ENCODE measurements at places on chromosomes 16 and 17.

DNA sequence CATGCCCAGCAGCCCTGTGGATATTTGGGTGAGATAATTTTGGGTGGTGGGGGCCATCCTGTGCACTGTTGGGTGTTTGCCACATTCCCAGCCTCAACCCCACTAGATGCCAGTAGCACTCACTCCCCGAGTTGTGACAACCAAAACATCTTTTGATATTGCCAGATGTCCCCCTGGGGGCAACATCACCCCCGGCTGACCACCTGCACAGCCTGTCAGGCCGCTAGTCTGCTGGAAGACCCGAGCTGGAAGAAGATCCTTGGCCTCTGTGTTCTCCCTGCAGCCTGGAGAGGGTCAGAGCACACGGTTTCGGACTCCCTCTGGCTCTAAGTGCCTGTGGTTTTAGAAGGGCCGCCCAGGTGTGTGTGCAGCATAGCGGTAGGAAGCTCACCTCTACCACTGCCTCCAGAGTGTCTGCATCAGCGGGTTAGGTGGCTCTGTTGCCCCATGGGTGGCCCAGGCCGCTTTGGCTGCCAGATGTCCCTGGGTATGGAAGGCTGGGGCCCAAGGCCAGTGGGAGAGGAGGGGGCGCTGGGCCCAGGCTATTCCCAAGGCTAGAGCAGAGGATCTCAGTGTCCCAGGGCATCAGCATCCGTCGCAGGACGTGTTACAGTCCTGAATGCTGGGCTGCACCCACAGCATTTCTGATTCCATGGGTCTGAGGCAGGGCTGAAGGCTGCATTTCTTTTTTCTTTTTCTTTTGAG, 195.8 kb upstream of the GSE1 start:
- DNase-seq, result no peak

GRCh38 chr17:72427761-72428109, 306.9 kb downstream of the SOX9 start:
- DNase-seq, result no peak

- DNase-seq, result no peak
These were observed 194.1 kb upstream of the GSE1 start for GRCh38 chr16:85418978-85419491.

DNA sequence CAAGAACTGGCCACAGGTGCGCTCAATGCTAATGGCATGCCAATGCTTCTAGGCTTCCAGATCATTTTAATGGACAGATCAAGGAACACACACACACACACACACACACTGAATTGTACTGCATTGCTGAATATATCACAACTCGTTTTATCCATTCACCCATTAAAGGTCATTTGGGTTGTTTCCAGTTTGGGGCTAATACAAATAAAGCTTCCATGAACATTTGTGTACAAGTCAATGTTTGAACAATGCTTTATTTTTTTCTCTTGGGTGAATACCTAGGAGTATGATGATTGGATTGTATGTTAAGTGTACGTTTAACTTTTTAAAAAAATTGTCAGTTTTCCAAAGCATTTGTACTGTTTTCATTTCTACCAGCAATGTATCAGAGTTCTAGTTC, 3.6 kb upstream of the PCTP start:
- DNase-seq, result no peak

- DNase-seq, result peak; percentile 54
These were observed 14.4 kb upstream of the CBX8 start for GRCh38 chr17:79811011-79811867.

GRCh38 chr17:45380046-45380765, 52.5 kb downstream of the ARHGAP27 start:
- DNase-seq, result no peak

DNA sequence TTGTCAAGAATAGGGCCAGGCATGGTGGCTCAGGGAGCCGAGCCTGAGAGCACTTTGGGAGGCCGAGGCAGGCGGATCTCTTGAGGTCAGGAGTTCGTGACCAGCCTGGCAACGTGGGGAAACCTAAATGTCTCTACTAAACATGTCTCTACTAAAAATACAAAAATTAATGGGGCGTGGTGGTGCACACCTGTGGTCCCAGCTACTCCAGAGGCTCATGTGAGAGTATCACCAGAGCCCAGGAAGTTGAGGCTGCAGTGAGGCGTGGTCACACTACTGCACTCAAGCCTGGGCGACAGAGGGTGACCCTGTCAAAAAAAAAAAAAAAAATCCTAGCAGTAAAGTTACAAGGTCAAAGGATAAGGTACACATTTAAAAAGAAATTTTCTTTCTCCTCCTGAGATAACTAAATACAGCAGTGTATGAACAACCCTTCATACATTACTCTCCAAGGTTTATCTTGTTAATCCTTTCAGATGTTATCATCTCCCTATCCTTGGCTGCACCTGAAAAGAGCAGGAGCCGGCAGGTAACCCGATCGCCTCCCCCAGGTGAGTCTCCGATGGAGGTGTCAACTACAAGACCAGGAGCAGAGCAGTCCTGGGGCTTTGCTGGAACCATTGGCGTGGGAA, 122.3 kb downstream of the GOSR1 start:
- no peak for DNase-seq

DNA sequence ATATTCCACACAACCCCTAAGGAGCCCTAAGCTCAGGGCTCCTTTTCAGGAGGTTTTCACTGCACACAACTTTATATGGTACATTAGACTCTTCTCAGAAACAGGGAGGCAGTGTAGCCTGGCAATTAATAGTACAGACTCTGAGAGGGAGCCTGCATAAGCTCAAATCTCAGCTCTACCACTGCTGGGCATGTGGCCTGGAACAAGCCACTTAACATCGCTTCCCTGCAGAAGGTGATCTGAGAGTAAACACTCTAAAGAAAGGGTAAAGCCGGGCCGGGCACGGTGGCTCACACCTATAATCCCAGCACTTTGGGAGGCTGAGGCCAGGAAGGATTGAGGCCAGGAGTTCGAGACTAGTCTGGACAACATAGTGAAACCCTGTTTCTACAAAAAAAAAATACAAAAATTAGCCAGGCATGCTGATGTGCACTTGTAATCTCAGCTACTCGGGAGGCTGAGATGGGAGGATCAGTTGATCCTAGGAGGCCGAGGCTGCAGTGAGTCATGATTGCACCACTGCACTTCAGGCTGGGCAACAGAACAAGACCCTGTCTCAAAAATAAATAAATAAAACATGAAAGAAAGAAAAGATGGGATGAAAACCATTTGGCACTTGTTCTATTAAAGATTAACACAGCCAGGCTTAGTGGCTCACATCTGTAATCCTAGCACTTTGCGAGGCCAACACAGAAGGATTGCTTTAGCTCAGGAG, 70.7 kb upstream of the DNAJA2 start:
- no peak for DNase-seq

GRCh38 chr16:35431829-35432663, 1972.6 kb downstream of the TP53TG3F start:
- no peak for DNase-seq

GRCh38 chr17:22286337-22287041, 594.2 kb downstream of the KCNJ18 start:
- no peak for DNase-seq

DNA sequence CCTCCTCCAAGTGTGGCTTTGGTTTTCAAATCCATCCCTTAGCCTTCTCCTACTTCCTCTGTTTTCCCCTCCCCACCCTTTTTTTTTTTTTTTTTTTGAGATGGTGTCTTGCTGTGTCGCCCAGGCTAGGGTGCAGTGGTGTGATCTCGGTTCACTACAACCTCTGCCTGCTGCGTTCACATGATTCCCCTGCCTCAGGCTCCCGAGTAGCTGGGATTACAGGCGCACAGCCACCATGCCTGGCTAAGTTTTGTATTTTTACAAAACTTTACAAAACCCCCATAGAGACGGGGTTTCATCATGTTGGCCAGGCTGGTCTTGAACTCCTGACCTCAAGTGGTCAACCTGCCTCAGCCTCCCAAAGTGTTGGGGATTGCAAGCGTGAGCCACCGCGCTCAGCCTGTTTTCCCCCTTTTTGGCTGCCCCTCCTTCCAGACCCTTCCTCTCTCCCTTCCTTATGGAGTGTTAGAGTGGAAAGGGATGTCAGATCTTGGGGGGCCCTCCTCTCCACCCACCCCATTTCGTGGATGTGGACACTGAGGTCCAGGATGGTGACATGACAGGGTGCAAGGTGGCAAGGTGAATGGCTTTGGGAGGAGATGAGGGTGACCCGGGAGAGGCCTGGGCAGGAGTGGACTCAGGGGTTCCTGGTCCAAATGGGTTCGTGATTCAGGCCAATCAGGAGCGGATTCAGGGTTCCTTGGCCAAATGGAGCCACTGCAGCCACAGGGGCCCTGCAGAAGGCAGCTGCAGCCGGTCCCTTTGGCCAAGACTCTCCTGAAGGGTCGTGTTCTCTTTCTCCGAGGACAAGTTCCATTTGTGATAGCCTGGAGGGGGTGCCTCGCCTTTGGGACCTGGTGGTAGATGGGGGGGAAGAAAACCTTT, 4.8 kb downstream of the ABCC1 start:
- no peak for DNase-seq

- DNase-seq, result no peak
These were observed 4.7 kb downstream of the NOD2 start for GRCh38 chr16:50697881-50698767.

- DNase-seq, result no peak
These were observed 163.4 kb upstream of the ERCC4 start for GRCh38 chr16:13756411-13757140.

DNA sequence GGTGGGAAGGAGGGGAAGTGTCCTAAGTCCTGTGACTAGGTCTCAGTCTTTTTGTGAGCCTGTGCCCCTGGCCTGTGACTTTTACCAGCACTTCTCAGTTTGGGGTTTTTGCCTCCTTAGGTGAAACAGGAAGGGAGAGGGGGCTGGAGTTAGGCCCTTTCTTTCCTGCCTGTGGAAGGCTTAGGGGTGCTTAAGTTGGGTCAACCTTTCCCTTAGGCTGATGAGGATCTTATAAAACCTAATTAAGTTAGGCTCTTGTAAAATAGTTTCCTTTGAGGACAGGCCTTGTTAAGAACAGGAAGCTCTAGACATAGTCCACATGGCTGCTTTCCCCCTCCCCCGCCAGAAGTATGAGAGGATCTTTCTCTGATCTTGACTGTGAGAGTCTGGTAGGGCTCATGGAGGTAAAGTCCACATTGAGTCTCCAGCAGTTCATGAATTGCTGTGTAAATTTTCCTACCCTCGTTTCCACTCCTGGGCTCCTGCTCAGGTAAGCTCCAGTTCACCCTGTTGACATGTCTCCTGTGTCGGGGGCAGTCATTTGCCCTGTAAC, 17.0 kb upstream of the DNASE1 start:
- no peak for DNase-seq

GRCh38 chr16:52649870-52650269, 102.9 kb upstream of the TOX3 start:
- DNase-seq, result no peak

GRCh38 chr16:30697264-30698138, 1.5 kb upstream of the SRCAP start:
- DNase-seq, result peak; percentile 98

GRCh38 chr16:31185339-31185738, 5.4 kb downstream of the FUS start:
- DNase-seq, result no peak

- DNase-seq, result peak; percentile 18
These were observed 2.1 kb downstream of the CHAD start for GRCh38 chr17:50466371-50467113.

DNA sequence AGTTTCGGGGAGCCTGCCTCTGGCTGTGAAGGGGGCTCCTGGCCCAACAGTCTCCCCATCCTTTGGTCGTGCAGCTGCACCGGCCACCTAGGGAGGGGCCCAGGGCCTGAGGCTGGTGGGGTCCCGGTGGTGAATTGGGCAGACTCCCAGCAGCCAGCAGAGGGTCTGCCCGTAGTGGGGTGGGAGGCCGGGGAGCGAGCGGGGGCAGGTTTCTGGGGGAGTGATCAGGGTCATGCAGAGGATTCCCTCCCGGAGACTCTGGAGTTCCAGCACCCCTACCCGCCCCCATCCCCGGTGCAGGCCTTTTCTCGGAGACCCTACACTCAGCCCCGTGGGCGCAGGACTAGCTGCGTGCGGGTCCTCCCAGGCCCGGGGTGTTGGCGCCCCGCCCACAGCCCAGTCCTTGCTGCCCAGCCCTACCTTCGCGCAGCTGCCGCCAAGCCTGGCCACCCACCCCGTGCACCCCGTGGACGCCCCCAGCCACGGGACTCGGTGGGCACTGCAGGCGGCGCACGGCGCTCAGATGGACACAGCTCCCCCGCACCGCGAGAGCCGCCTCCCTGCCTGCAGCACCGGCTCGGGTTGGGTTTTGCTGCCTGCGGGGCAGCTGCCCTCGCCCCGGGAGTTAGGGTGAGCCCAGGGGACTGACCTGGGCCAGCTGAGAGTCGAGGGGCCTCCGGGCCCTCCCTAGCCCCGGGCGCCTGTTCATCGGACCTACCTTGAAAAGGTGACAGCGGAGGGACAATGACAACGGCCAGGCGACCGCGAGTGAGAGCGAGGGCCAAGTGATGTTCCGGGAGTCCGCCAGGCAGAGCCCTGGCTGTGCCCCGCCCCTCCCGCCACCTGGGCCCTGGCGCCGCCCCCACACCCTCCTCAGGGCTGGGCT, at the start of gene GNG13:
Gene GNG13, minus strand, starts transcription at position 787 of the 886 bp plus-strand sequence. CDS start 1,657 bp downstream, outside the sequence.
- DNase-seq, result no peak

DNA sequence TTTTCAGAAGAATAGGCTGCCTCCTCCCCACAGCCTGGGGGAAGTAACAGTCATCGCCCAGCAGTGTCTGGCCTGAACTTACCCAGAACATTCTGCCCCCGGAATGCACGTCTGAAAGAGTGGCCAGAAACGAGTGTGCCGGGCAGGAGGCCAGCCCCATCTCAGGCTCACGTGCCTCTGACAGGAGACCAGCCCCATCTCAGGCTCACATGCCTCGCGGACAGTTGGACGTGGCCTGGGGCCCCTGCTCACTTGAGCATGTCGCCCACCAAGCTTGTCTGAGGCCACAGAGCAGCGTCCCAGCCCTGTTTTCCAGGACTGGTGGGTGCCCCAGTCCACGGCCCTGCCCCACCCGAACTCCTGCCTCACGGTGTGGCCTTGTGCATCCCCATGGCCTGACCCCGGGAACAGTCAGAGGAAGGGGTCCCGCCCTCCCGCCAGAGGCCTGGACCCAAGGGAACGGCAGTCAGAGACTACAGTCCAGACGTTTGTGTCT, 16.3 kb upstream of the CDH15 start:
- no peak for DNase-seq

DNA sequence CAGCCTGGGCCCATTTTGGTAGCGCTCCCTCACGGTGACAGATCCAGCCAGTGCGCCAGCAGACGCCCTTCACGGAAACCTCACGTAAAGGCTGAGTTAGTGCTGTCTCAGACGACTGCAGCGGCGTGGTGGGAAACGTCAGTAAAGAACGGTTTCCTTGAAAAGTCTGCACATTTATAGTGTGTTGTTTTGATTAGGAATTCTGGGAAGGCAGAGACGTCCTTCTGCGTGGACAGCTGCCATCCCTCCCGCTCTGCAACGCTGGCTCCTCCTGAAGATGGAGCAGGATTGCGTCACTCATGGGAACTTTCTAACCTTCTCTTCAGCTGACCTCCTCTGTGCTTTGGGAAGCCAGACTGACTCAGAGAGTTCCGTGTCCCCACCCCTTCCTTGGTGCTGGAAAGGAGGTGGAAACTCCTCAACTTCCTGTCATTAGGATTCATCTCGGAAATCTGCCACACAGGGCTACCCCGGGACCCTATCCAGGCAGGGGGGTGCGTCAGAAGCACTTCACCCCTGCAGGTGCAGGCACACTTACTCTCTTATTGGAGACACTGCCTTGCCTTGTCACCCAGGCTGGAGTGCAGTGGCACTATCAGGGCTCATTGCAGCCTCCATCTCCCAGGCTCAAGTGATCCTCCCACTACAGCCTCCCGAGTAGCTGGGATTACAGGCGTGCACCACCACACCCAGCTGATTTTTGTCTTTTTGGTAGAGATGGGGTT, 24.3 kb upstream of the CRISPLD2 start:
- no peak for DNase-seq

GRCh38 chr17:73393381-73393780, 81.6 kb upstream of the CDC42EP4 start:
- DNase-seq, result no peak

GRCh38 chr17:29714146-29714545, 91.4 kb upstream of the CORO6 start:
- DNase-seq, result no peak
